ENCODE measurements at places on chromosomes 3 and 15. TPM values are rescaled to one million over a fixed set of nuclear protein-coding genes. Genes with fewer than 3 reads are reported as not detected.

FMN1 gene
- total RNA-seq = 44.8 TPM

DNA sequence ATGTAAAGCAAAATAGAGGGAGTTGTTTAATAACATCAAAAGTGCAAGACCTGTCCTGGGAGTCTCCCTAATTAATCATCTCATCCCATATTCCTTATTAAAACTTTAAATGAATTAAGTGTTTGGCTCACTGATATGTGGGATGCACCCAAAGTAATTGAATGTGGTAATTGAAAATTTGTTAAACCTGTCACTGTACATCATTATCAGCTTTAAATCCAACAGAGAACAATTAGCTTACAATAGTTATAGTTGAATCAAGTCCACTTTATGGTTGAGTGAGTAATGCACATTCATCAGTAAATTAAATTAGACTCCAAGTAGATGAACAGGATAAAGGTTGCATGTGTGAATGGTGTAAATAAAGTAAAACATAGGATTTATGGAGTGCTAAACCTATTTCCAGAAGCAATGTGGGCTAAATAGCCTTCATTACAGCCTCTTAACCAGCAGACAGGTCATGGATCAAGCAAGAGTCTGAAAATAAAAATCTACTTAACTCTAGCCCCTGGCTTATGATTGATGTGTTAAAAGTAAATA, 608.2 kb upstream of the CCDC54 start:
- no peaks in the 10 kb centered on the region for H3K36me3 ChIP-seq
- H3K27me3 ChIP-seq = no peaks in the 10 kb centered on the region
- H3K27ac ChIP-seq = no peak overlapping the region
- DNase-seq = no peak
- no peak overlapping the region for H3K4me3 ChIP-seq
- H3K4me1 ChIP-seq = no peaks in the 10 kb centered on the region

EPHA3 gene
- total RNA-seq = 6.5 TPM

GOLGA8T gene
- total RNA-seq = not detected

SIDT1 gene
- total RNA-seq = 4.9 TPM

DNA sequence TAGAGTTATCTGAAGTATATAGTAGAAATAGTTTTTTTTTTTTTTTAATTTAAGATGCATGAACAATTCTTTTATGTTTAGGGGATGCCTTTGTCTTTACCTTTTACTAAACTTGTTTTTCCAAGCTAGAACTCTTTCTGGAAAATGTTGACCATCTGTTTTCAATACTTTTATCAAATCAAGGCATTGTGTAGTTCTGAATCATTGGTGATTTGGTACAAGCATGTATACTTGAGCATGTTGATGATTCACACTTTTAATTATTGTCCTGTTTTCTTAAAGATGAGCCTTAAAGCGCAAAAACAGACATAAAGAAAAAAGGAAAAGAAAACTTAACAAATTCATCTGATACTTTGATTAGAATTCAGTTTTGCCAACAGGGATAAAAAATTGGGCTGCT, 28.3 kb downstream of the PDCD6IP start:
- H3K27ac ChIP-seq = no peak overlapping the region
- no peak for DNase-seq
- H3K4me3 ChIP-seq = no peak overlapping the region
- no peaks in the 10 kb centered on the region for H3K4me1 ChIP-seq
- no peaks in the 10 kb centered on the region for H3K27me3 ChIP-seq

GRCh38 chr3:129369711-129370110, 58.7 kb downstream of the EFCAB12 start:
- no peaks in the 10 kb centered on the region for H3K27me3 ChIP-seq
- peaks cover 2% of the 10 kb centered on the region for H3K36me3 ChIP-seq
- no peak for DNase-seq

CYP8B1 gene
- total RNA-seq = 10.4 TPM

- DNase-seq = no peak
- H3K36me3 ChIP-seq = no peaks in the 10 kb centered on the region
- H3K27me3 ChIP-seq = no peaks in the 10 kb centered on the region
- H3K27ac ChIP-seq = no peak overlapping the region
- H3K4me1 ChIP-seq = no peaks in the 10 kb centered on the region
Observed at GRCh38 chr3:59442046-59442445, 392.2 kb upstream of the CFAP20DC start.

- DNase-seq = no peak
- H3K4me3 ChIP-seq = no peak overlapping the region
- H3K36me3 ChIP-seq = no peaks in the 10 kb centered on the region
- no peaks in the 10 kb centered on the region for H3K27me3 ChIP-seq
- no peaks in the 10 kb centered on the region for H3K4me1 ChIP-seq
Observed at GRCh38 chr3:56197991-56198390, 270.3 kb downstream of the ERC2 start.

DNA sequence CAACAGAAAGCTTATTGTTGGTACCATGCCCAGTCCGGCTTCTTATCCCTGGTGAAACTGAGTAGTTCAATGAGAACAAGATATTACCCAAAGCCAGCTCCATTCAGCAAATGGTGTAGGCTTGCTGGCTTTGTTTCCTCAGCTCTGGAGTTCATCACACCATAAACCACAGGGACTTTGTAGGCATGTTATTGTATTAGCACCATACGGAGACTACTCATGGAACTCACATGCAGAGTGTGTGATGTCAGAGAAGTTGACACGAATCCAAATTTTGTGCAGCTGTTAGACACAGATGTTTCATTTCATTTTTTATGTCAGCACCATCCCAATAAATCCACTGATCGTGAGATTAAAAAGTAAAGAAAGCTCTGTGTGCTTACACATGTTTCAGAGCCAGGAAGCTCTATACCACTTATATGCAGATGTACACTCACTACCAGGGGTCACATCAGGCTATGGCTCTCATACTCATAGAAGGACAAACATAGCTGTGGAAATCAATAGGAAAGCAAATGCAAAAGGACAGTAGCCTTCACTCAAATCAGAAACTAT, 63.4 kb upstream of the LEKR1 start:
- no peaks in the 10 kb centered on the region for H3K27me3 ChIP-seq
- no peaks in the 10 kb centered on the region for H3K36me3 ChIP-seq
- peaks cover 3% of the 10 kb centered on the region for H3K4me1 ChIP-seq

- H3K27ac ChIP-seq = no peak overlapping the region
- H3K36me3 ChIP-seq = no peaks in the 10 kb centered on the region
- H3K4me3 ChIP-seq = no peak overlapping the region
- H3K4me1 ChIP-seq = peaks cover 2% of the 10 kb centered on the region
- DNase-seq = no peak
Observed at GRCh38 chr3:25480811-25481210, 52.7 kb downstream of the RARB start.

- no peaks in the 10 kb centered on the region for H3K36me3 ChIP-seq
- DNase-seq = no peak
- peak overlapping the region; percentile 26 for H3K27ac ChIP-seq
Observed at GRCh38 chr3:169138849-169139420, 524.6 kb downstream of the MECOM start.

LARP6 gene
- total RNA-seq = 21.0 TPM

DNA sequence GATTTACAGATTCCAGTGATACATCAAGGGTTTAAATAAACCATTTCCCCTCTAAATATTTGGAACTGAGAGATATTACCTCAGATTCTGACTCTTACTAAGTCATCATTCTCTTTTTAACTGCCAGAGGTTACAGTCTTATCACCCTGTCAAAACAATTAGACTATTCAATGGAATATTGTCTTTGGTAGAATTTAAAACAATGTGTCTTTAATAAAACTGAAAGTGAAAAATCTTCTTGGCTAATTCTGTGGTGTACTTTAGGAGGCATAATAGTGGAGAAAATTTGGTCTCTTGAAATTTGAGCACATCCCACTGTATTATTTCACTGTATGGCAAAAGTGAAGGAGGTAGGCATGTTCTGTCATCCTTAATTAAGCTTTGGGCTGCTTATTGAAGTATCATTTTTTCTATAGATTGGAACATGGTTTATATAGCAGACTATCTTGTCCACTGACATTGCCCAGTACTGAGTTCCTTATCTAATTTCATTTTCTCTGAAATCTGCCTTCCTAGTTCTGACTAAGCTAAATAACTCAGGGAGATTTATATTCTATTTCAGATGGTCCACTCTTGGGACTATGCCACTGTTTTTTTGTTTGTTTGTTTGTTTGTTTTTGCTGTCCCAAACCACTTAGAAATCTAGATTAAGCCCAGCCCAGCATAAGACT, 48.0 kb upstream of the UTS2B start:
- peaks cover 6% of the 10 kb centered on the region for H3K4me1 ChIP-seq
- peaks cover 20% of the 10 kb centered on the region for H3K36me3 ChIP-seq
- no peak overlapping the region for H3K27ac ChIP-seq
- DNase-seq = no peak
- no peak overlapping the region for H3K4me3 ChIP-seq

ZBBX gene
- 1.2 TPM for total RNA-seq

- no peak overlapping the region for H3K4me3 ChIP-seq
- no peak overlapping the region for H3K27ac ChIP-seq
- DNase-seq = no peak
- H3K4me1 ChIP-seq = no peaks in the 10 kb centered on the region
- no peaks in the 10 kb centered on the region for H3K36me3 ChIP-seq
Observed at GRCh38 chr15:68897016-68897415, 33.3 kb upstream of the SPESP1 start.

- no peak overlapping the region for H3K4me3 ChIP-seq
- H3K27ac ChIP-seq = no peak overlapping the region
- DNase-seq = peak; percentile 76
Observed at GRCh38 chr15:26889298-26889898, 22.5 kb downstream of the GABRA5 start.

DNA sequence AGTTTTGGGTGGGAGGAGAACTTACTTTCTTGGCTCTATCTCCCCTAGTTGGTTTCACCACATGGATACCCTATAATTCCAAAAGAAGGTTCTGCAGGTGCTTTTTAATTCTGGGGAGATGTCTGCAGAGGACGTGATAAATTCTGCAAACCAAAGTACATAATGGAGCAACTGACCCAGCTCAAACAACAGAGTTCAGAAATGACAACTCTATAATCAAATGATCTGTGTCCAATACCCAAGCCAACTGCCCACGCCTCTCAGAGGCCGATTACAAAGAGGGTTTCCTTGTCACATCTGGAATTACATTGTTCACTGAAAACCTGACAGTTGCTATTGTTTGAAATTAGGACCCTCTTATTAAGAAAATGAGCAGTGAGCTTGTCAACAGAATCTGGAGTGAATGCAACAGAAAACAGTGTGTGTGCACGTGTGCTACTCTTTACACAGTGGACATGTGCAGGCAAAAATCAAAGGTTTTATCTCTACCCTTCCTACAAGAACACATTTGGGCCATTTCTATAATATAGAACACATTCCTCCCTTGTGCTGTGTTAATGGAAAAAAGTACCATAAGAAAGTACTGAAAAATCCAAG, 593.0 kb downstream of the MAGI1 start:
- no peaks in the 10 kb centered on the region for H3K4me1 ChIP-seq
- H3K27me3 ChIP-seq = no peaks in the 10 kb centered on the region
- H3K4me3 ChIP-seq = no peak overlapping the region
- H3K27ac ChIP-seq = no peak overlapping the region

GRCh38 chr15:48522911-48523310, 122.6 kb downstream of the FBN1 start:
- no peaks in the 10 kb centered on the region for H3K36me3 ChIP-seq
- no peak overlapping the region for H3K4me3 ChIP-seq

GRCh38 chr3:186985661-186986364, 55.5 kb downstream of the ST6GAL1 start:
- no peak overlapping the region for H3K4me3 ChIP-seq
- peaks cover 4% of the 10 kb centered on the region for H3K4me1 ChIP-seq
- no peak for DNase-seq
- no peaks in the 10 kb centered on the region for H3K36me3 ChIP-seq
- no peak overlapping the region for H3K27ac ChIP-seq
- no peaks in the 10 kb centered on the region for H3K27me3 ChIP-seq

DNA sequence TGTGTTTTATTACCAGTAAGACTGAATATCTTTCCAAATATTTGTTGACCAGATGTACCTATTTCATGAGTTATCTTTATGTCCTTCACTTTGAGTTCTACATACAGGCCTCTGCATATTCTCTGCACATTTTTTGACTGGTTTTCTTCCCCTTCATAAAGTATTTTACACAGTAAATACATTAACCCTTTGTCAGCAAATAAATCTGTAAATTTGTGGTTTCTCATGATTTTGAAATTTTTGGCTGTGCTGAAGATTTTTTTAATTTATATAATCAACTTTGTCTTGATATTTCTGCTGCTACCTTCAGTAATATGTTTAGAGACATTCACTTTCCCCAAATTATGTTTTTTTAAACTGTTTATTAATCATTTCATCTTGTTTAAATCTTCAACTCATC, 50.5 kb downstream of the WNT5A start:
- no peak overlapping the region for H3K4me3 ChIP-seq
- no peaks in the 10 kb centered on the region for H3K27me3 ChIP-seq
- H3K27ac ChIP-seq = no peak overlapping the region
- no peaks in the 10 kb centered on the region for H3K4me1 ChIP-seq

DNA sequence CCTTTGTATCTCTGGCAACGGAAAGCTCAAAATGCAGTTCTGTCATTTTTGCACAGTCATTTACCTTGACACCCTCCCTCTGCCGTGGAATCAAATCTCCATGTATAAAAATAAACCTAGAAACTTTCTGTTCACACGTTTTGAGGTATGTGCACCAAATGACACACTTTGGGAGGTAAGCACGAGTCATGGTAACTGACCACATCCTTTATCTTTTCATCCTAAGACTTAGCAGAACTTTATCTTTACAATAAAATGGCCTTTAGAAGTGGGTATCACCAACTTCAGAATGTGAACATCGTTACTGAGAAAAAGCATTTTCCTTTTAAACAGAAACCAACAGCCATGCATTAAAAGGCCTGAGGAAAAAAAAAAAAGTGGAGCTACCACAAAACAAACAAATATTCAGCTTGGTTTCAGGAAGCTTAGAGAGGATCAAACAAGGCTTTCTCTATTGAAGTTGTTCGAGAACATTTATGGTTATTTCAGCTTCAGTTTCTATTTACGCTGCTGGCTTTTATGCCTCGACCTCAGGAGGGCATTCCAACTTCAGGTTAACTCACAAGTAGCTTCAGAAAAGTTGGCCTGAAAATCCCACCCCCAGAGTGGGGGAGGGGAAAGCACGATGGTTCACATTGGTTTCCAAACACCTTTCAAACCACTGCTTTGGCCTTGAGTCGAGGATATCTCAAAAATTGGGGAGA, 171.1 kb upstream of the ICE2 start:
- no peak overlapping the region for H3K27ac ChIP-seq
- H3K36me3 ChIP-seq = no peaks in the 10 kb centered on the region
- no peaks in the 10 kb centered on the region for H3K4me1 ChIP-seq
- no peaks in the 10 kb centered on the region for H3K27me3 ChIP-seq
- H3K4me3 ChIP-seq = no peak overlapping the region
- peak; percentile 23 for DNase-seq

DNA sequence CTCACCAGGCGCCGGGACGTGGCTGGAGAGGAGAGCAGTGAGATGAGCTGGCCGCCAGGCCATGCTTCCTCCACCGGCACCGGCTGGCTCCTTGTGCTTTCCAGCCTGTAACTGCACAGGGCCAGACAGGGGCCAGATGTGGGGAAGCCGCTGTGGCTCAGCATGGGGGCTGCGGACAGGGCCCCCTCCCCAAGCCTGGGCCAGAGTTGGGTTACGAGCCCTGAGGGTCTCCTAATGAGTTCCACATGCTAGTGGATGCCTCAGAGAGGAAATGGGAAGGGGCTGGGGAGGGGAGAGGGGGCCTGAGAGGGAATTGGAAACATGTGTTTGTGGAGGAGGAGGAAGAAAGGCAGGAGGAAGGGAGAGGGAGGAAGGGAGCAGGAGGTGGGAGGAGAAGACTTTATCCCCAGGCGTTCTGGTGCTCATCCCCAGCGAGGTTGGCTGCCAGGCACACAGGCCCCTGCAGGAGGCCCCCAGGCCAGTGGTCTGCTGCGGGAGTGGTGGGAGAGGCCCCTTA, 11.7 kb upstream of the DUSP7 start:
- no peaks in the 10 kb centered on the region for H3K4me1 ChIP-seq
- no peaks in the 10 kb centered on the region for H3K36me3 ChIP-seq
- no peak overlapping the region for H3K4me3 ChIP-seq
- no peak for DNase-seq

All from kidney (tissue), 22 donors.